ENCODE measurements at places on chromosomes 2 and 18. TPM values are rescaled to one million over a fixed set of nuclear protein-coding genes. Genes with fewer than 3 reads are reported as not detected.

Gene GCG
- not detected for total RNA-seq

Gene ING5
- total RNA-seq = 37.7 TPM

Gene RAPGEF4
- total RNA-seq = 288 TPM

Gene DYNAP
- total RNA-seq = not detected

Gene PSMA8
- not detected for total RNA-seq

Gene LYPD1
- total RNA-seq = not detected

Gene CERKL
- total RNA-seq = not detected

Gene CCDC148
- total RNA-seq = 0.24 TPM

Gene NABP1
- total RNA-seq = 16.3 TPM

Gene HOXD1
- 0.72 TPM for total RNA-seq

Gene MC5R
- total RNA-seq = not detected

Gene THSD7B
- not detected for total RNA-seq

Gene TNFAIP6
- not detected for total RNA-seq
